HS-5 (cell line): ENCODE measurements at places on chromosomes 2 and 18.

GRCh38 chr2:24451805-24452501 lies 39.1 kb upstream of the NCOA1 start:
- no peak for DNase-seq

GRCh38 chr18:12234451-12235190 lies 19.5 kb upstream of the CIDEA start:
- no peak for DNase-seq

- no peak for DNase-seq
These were observed 266.4 kb downstream of the THSD7B start for GRCh38 chr2:137031731-137032130.

GRCh38 chr2:55165626-55166025 lies 66.5 kb downstream of the CLHC1 start:
- DNase-seq, result no peak

- DNase-seq, result peak; percentile 5
These were observed 1.3 kb downstream of the HDAC4 start for GRCh38 chr2:239399433-239399920.

GRCh38 chr2:5121121-5121520 lies 571.1 kb upstream of the SOX11 start:
- DNase-seq, result no peak

DNA sequence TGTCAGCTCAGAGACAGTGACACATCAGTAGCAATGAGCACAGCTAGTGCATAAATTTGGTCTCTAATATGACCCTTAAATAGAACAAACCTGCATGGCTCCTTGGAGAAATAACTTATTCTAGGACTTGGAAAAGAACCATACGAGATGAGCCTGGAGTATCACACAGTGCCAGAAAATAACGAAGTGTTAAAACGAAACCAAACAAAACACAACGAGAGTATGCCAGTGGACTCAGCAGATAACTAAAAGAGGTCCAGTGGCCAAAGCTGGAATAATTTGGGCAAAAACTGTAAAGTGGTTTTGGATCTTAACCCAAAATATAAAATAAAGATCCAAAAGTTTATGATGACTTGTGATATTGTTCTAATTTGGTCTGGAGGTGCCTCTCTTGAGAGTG lies 1599.0 kb upstream of the LRRTM1 start:
- DNase-seq, result no peak

DNA sequence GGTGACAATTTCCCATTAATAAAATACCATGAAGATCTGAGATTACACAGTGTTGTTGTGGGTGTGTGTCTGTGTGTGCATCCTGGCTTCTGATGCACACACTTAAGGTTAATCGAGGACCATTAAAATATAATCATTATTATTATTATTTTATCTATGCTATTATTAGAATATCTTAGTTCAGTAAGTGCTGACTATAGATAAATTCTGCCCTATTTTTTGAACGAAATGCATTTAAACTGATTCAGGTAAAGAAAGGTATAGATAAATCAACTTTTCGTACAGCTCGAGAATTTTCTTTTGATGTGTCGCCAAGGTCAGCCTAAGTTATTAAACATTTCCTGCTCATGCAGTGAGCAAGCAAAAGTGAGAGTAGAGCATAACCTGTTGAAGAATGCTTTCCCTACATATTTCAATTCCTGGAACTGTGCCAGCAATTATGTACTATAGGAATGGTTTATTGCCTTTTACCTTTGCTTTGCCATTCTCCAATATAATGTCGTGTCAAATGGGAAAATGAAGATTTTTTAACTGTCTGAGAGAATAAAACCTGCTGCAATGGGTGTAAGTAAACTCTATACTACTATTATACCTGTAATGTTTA lies 25.8 kb downstream of the KCNJ3 start:
- no peak for DNase-seq

DNA sequence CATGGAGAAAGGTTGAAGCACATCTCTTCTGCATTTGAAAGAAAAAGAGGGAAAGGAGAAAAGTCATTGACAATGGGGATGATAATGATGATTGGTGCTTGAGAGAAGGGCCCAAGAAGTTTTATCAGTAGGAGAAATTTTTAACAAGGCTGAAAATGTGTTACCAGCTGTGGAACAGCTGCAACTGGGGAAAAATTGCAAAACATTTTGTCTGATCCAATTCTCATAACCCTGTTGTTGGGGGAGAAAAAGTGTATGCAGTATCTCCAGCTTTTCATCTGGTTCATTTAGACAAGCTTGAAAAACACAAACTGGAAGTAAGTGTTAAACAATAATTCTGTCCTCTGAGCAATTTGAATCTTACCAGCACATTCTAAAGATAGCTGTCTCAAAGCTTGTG lies 92.7 kb downstream of the CSRNP3 start:
- no peak for DNase-seq

- no peak for DNase-seq
These were observed 1.4 kb downstream of the PPP4R1 start for GRCh38 chr18:9612977-9613376.

GRCh38 chr2:45993476-45993991 lies 303.7 kb upstream of the EPAS1 start:
- no peak for DNase-seq

DNA sequence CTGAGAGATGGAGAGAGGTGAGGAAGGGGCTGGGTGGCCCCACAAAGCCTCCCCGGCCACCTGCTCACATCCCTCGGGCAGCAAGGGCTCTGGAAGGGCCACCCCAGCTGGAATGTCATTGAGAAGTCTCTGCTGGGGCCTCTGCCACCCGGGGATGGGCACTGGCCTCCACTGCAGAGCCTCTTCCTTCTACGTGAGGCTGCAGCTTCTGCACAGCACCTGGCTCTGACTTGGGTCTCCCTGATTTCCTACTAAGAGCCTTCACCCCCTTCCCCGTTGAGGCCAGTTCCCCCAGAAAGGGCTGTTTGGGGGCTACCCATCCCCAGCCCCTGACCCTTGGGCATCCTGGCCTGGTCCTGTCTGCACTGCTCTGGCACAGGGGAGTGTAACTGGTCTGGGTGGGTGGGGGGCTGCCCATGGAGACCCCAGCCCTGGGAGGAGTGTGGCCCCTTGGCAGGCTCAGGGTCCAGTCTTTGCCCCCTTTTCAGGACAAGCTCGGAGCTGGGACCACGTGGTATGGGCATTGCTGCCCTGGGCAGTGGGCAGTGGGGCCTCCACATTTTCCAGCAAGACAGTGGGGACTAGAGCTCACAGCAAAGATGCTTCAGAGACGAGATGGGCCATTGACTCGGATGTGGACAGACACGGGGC lies 5.6 kb downstream of the PDCD1 start:
- no peak for DNase-seq

DNA sequence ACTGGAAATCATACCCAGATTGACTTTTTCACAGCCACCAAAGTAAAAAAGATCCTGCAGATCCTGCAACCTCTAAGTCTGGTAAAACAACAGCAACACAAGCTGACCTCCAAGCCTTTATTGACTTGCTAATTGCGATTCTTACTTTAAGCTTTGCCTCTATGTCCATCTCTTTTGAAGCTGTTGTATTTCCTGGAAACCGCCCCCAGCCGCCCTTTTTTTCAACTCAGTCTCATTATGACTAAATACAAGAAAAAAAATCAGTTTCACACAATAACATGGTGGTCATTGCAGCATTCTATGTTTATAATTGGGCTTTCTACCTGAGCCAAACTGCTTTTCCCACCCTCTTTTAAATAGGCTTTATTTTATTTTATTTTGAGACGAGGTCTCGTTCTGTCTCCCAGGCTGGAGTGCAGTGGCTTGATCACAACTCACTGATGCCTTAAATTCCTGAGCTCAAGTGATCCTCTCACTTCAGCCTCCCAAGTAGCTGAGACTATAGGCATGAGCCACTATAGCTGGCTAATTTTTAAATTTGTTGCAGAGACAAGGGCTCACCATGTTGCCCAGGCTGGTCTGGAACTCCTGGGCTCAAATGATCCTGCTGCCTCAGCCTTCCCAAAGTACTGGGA lies 76.2 kb downstream of the MOGAT1 start:
- DNase-seq, result no peak

DNA sequence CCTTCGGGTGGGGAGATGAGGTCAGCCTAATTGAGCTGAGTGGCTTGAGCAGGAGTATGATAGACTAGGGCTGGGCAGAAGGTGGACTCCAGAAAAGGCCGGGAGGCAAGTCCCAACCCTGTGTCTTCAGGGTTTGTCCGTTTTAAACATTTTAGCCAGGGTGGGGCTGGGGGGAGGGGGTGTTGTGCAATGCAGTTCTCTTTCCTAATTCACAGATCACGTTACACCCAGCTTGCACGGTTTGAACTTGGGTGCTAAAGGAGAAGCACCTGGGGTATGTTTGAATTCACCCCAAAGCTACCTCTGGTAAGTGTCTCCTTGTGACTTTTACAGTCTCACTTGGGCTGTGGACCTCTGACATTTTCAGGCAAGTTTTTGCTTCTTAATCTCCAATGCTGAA lies 233.3 kb downstream of the AGAP1 start:
- no peak for DNase-seq

GRCh38 chr2:145350011-145350410 lies 830.1 kb upstream of the ZEB2 start:
- peak; percentile 28 for DNase-seq

DNA sequence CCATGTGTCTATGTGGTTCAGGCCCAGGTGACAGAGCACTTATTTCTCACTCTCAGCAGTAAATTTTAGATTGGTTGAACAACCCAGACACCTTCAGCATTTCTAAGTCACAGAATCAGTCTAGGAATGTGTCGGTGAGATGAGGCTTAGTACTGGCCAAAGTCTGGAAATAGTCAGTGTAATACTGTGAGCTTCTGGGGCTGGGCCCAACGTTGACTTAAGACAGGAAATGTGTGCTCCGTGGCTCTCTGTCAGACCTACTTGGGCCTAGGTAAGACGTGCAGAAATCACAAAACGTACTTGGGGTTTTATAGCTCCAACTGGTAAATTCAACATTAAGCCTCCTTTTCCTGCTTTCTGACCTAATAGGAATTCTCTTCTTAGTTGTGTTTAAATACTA lies 160.3 kb upstream of the COL3A1 start:
- no peak for DNase-seq

- no peak for DNase-seq
These were observed 33.0 kb upstream of the IER3IP1 start for GRCh38 chr18:47209171-47209570.

GRCh38 chr2:157787364-157787938 lies 88.7 kb downstream of the ACVR1 start:
- no peak for DNase-seq

- no peak for DNase-seq
These were observed 27.8 kb upstream of the REL start for GRCh38 chr2:60853531-60853930.

- no peak for DNase-seq
These were observed 124.5 kb upstream of the CDC42EP3 start for GRCh38 chr2:37795938-37796337.

- no peak for DNase-seq
These were observed 46.4 kb downstream of the SLC25A12 start for GRCh38 chr2:171847627-171848026.

- DNase-seq, result no peak
These were observed 77.2 kb upstream of the OTOS start for GRCh38 chr2:240217431-240218301.

GRCh38 chr18:79680100-79680879 lies 687 bp downstream of the CTDP1 start:
- no peak for DNase-seq

- DNase-seq, result no peak
These were observed 34.1 kb downstream of the ODC1 start for GRCh38 chr2:10413991-10414451.

GRCh38 chr2:37268111-37268510 lies 36.7 kb downstream of the NDUFAF7 start:
- no peak for DNase-seq

GRCh38 chr18:22221350-22221749 lies 52.0 kb downstream of the GATA6 start:
- DNase-seq, result no peak

DNA sequence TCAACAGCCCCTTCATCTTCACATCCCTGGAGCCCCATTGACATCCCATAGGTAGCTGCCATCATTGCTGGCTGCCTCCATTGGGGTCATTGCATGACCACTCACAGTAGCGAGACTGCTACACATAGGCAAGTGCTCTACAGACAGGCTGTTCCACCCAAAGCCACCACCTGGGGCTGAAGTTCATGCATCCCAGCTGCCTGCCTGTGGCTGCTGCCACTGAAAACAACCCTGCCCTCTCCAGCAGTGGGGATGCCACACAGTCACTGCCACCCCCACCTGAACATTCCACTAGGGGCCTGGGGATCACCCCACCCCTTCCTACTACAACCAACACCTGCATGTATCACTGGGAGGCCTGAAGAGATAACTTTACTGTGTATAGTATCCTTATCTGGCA lies 59.5 kb upstream of the CTAGE1 start:
- no peak for DNase-seq

DNA sequence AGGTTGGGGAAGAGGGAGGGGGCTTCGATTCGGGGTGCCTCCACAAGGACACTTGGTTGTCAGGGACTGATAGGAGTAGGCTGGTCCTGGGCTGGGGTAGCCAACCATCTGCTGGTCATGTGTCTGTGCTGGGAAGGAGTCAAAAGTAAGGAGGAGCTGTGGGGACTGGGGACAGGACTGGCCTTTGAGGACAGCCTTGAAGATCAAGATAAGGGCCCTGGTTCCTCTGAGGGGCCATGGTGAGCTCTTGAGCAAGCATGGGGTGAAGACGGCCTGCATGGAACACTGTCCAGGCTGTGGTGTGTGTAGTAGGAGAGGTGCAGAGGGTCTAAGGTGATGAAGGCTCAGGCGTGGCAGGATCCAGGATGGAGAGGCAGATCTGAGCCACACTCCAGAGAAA lies 1.7 kb downstream of the CYP27A1 start:
- DNase-seq, result no peak

DNA sequence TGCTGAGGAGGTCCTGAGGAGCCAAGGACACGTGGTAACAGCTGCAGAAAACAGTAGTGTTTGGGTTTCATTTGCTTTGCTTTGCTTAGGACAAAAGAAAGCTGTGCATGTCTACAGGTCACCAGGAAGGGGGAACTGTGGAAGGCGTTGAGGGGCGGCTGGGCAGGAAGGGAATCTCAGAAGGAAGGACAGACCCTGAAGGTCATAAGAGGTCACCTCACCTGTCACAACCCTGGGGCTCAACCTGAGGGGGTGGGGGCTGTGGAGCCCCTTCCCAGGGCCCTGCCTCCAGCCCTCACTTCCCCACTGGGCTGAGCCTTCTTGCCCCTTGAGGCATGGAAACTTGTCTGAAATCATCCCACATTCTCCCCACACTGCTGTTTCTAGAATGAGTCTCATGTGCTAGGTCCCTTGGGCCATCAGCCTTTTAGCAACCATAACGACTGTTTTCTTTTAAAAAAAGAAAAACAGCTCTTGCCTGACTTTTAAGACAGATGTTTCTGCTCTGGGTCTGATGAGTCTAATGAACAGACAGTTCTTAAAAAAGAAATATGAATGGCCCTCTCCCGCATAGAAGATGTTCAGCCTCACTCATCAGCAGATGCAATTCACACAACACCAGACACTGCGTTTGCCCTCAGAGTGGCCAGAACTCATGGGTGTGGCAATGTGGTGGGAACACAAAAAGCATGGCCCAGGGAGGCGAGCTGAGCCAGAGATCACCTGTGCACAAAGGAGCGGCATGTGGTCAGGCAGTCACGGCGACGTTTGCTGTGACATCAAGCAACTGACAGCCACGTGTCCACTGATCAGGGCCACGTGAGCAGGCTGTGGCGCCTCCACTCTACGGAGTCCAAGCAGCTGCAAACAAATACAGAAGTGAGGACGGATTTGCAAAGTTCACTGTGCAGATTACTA lies 84.0 kb downstream of the SEPTIN10 start:
- no peak for DNase-seq
